ENCODE measurements at places on chromosomes 5 and 9.

DNA sequence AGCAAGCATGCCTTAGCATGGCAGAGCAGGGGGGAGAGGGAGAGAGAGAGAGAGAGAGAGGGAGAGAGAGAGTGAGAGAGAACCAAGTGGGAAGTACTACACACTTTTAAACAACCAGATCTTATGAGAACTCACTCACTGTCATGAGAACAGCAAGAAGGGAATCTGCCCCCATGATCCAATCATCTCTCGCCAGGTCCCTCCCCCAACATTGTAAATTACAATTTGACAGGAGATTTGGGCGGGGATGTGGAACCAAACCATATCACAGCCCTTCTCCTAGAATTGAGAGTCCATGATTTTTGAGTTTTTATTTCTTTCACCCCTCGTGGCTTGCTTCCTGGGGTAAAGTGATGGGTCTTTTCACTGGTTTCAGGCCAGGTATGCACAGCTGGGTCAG lies 98.8 kb downstream of the DOCK2 start:
- no peak for DNase-seq

DNA sequence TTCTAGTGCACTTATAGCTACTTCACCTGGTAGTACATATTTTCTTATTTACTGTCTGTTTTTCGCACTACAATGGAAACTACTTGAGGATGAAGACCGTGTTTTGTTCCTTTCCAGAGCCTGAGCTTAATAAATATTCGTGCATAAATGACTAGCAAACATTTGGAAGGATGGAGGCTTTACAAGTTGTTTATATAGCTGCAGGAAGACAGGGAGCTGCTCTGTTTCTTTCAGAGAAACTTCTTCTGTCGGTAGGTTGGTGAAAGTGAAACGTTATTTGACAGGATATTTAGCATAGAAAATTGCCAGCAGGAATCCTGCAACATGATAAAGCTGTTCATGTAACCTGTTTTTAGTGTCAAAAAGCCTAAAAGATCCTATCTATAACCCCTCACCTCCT lies 210.6 kb downstream of the PCSK5 start:
- DNase-seq, result no peak

- DNase-seq, result no peak
Measured at GRCh38 chr9:37919246-37919955, 15.5 kb upstream of the SLC25A51 start.

GRCh38 chr9:18071651-18072060 lies 402.3 kb upstream of the ADAMTSL1 start:
- DNase-seq, result no peak

- DNase-seq, result no peak
Measured at GRCh38 chr9:135797507-135798262, 95.7 kb downstream of the KCNT1 start.

- DNase-seq, result no peak
Measured at GRCh38 chr5:135308245-135308644, 90.8 kb downstream of the MACROH2A1 start.

DNA sequence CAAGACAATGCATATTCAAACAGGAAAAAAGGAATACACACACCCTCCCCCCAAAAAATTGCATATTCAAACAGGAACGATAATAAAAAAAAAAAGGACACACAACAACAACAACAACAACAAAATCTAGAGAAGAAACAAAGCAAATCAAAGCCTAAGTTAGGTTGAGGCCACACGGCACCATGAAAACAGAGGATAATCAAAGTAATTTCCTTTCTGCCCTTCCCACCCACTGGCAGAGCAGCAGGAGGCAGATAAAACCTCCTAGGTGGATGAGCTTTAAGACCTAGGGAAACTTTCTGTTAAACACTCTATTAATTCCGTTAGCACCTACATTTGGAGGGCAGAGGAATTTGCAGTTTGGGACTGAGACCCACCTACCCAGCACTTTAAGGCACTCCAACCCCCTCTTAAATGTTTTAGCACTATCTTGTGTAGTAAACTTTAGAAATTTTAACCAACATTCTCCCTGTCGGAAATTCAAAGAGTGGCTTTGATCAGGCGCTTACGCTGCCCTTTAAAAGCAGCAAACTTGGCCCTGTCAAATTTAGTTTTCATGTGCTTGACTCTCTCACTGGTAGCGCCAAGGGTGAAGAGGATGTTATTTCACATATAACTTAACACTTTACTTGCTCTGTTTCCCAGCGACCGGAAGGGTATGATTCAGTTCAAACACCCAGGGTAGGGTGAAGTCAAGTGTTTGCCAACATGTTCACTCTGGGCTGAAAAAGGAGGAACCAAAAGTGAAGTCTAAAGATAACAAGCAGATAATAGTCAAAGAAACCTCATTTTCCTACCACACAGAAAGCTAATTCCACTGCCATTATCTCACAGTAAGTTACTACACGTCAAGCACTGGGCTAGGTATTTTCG lies 9.2 kb downstream of the ENC1 start:
- DNase-seq, result peak; percentile 86

- DNase-seq, result no peak
Measured at GRCh38 chr5:139686706-139687441, 38.7 kb downstream of the CXXC5 start.

All from GM12864 (cell line).